AG04449 (cell line): ENCODE measurements at places on chromosomes 16 and 17.

DNA sequence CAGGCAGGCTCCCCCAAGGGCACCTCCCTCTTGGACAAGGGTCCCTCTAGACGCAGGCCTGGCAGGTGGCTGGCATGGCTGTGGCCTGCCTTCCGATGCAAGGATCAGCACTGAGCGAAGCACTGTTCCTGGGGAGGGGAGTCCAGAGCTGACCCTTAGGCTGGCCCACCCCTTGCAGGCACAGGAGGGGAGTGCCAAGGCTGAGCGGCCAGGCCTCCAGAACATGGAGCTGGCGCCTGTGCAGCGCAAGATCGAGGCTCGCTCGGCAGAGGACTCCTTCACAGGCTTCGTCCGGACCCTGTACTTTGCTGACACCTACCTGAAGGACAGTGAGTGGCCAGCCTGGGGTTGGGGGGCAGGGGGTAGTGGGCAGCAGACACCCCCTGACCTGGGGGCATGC, 16.8 kb upstream of the MYO15B start:
- no peak for DNase-seq

DNA sequence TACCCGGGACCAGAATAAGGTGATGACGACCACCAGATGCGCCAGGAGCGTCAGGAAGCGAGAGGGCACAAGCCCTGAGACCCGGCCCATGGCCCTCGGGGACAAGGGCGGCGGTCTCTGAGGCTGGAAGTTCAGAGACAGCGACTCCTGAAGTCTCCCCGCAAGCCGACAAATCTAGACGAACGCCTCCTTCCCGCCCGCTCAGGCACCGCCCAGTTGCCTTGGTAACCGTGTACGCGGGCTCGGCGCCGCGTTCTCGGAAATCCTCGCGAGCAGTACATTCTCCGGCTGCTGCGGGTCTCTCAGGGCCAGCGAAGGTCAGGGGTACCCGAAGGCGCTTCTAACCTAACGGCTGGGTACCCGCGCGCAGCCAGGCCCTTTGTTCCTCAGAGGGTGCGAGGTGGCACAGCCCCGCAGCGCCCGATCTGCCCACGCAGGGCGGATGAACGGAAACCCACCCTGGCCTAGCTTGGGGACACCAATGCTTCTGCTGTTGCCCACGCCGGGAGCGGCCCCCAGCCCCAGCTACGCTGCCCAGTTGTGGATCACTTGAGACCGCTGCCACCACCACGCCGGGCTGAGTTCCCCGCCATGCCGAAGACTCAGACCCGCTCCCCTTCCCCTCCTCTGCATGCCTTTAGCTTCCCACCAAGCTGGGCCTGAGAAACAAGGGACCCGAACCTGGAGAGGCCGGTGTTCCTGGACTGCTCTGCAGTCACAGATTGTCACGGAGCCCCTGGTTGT, at the start of gene TMEM107:
TSS of gene TMEM107 (minus strand) at position 184 of the 744 bp plus-strand sequence. CDS start at position 90, 94 bp downstream.
- no peak for DNase-seq

- DNase-seq, result no peak
Observed at GRCh38 chr17:37691807-37692206, 48.6 kb upstream of the DDX52 start.

DNA sequence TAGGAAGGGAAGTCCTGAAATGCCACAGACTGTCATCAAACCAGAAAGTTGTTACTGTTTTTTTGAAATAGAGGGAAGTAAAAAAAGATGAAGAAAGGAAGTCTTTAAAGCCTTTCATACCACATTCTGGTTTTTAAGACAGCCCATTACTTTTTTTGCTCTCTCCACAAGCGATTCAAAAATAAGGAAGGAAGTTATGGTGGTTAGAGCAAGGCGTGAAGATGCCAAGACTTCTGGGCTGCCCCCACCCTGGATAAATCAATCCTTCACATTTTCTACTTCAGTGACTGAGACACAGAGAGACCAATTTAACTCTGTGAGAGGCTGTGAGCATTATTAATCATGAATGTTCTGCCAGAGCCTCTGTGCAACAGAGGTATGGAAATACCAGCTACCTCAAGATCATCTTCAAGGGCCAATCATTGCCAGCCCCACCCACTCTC, 82.3 kb upstream of the BCAR1 start:
- DNase-seq, result no peak

DNA sequence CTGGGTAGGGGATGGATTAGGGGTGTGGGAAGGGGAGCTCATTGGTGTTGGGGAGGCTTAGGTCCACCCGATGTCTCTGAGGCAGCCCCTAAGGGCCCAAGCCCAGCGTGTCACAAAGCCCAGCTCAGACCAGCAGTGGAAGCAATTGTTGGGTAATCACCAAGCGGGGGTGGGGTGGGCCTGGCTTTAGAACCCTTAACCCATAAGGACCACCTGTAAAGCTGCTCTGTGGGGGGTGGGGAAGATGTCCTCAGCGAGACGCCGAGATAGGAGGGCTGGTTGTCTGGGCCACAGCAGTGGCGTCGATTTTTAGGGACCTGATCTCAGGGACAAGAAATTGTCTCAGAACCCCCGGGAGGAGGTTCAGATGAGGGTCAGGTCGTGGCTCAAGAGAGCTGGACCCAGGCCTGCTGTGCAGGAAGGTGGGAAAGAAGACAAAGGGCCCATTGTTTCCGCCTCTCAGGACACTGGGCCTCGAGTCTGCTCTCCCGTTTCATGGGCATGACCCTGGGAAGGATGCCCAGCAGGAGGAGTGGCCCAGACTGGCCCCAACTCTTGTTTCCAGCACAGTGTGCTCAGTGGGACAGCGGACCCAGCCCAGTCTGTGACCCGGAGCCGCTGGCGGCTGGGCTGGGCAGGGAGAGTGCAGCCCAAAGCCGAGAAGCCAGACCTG, 15.9 kb downstream of the ST6GALNAC2 start:
- no peak for DNase-seq

GRCh38 chr17:10075919-10076318, 122.5 kb downstream of the GAS7 start:
- no peak for DNase-seq

DNA sequence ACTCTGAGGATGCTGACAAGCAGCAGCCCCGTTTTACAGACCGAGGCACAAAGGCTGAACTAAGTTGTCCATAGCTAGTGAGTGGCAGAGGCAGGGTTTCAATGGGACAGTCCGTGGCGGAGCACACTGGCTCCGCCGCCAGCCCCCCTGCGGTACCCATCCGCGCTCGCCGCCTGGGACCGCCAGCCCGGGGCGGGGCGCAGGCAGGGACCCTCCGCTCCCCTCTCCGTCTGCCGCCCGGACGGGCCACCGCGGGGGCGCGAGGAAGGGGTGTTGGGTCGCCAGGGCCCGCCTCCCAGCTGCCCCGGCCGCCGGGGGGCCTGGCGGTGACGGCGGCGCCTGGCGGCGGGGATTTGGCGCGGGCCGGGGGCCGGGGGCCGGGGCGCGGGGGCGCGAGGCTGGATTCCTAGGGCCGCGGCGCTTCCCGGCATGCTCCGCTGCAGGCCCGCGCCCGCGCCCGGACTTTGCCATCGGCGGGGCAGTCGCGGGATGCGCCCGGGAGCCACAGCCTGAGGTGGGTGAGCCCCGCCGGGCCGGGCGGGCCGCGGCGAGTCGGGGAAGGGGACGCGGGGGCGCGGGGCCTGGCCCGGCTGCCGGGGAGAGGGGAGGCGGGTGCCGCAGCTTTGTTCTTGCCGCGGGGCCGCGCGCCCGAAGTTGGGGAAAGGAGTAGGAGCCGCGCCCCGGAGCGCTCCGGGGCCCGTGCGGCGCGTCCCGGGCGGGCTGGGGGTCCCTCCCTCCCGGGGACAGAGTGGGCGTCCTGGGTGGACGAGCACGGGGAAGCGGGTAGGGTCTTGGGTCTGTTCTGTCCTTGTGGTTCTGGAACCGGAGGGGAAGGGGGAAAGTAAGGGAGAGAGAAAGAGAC, at the start of gene TMEM98:
TSS of gene TMEM98 (plus strand) at position 430 of the 862 bp plus-strand sequence. CDS start 3,376 bp downstream, outside the sequence.
- no peak for DNase-seq

- DNase-seq, result no peak
Observed at GRCh38 chr17:40431231-40431602, 12.0 kb upstream of the IGFBP4 start.

- DNase-seq, result no peak
Observed at GRCh38 chr17:45398800-45399199, 33.9 kb downstream of the ARHGAP27 start.

DNA sequence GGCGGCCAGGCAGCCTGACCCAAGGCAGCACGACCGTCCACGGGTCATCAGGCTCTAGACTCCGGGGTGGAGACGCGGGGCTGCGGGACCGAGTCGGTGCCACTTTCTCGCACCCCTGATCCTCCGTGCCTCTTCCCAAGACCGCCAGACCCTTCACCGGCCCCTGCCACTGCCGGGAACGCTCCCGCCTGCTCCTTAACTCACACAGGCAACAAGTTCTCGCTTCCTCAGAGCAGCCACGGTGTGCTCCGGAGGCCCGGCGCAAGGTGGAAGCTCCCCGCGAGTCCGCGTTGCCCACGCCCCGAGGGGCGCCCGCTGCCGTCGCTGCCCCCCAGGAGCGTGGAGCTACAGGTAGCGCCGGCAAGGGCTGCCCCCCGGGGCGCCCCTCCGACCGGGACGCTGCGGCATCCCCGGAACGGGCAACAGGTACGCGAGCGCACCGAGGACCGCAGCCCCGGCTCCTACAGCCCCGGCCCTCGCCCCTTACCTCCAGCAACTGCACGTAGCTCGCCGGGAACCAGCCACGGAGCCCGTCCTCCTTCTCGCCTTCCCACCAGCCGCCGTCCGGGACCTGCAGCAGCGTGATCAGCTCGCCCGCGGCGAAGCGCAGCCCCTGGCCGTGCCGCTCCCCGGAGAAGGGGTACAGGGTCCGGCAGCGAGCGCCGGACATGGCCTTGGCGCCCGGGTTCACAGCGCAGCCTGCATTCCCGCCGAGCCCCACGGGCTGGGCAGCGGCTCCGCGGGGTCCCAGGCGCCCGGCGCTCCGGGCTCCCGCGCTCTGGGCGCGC, 491 bp downstream of the GAS7 start:
- no peak for DNase-seq

DNA sequence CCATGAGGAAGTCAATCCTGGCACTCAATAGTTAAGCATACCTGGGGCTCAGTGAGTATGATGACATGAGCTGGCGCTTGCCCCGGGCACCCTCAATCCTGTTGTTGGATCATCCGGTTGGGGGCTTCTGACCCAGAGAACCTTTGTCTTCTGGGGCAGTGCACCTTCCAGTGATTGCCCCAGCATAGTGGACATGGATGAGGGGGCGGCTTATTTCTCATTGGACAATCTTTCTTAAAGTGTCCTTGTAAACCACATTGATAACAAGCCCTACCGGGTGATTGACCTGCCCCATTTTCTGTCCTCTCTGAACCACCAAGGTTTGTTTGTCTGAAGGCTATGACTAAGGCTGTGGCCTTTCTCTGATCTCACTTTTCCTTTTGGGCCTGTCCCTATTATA, 18.2 kb downstream of the IGSF6 start:
- no peak for DNase-seq

- DNase-seq, result no peak
Observed at GRCh38 chr17:51833045-51833444, 325.5 kb downstream of the CA10 start.

GRCh38 chr16:634051-634670, 1.9 kb downstream of the METTL26 start:
- no peak for DNase-seq

- no peak for DNase-seq
Observed at GRCh38 chr16:49000594-49000993, 281.0 kb downstream of the CBLN1 start.

DNA sequence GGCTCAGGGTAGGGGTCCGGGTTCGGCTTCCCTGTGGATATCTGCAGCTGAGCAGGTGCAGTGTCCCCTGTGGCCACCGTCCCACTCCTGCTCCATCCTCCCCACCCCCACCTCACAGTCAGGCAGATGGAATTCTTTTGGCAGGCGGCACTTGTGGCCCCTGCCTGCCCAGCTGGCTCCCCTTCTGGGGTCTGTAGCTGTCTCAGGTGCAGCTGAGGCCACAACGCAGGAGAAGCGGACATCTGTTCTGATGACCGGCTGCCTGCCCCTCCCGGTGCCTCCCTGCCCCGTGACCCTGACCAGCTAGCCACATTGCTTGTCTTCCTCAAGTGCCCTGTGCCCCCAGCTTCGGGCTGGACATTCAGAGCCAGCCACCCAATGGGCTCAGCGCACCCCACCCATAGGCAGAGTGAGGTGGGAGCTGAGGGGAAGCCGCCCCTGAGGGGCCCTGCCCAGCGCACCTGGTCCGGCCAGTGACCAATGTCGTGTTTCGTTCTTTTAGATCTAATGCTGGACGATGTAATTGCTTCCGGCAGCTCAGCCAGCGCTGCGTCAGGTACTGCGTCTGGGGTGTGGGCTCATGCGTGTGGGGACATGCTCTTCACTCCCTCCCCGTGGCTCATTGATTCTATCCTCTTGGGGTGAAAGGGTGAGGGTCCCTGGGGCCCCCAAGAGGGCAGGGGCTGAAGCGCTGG, 25.2 kb upstream of the ABCC3 start:
- DNase-seq, result no peak

DNA sequence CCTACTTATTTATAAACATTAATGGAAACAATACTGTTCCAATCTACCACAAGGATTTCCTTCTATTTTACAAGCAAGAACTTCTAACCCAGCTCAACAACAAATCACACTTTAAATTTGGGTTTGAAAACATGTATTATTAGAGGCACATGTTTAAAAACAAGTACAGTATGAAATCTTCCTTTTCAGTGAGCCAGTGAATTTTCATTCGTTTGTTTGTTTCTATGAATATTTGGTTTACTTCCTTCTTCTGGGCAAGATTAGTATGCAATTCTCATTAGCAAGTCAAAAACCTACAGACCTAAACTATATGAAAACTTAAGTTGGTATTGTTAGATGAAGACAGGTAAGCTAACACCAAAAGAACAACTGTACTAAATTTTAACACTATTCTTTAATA, 25.7 kb downstream of the SLFN12 start:
- DNase-seq, result no peak

GRCh38 chr16:7366041-7366440, 33.4 kb downstream of the RBFOX1 start:
- no peak for DNase-seq

GRCh38 chr17:61464130-61464842, 12.1 kb downstream of the TBX4 start:
- DNase-seq, result no peak

GRCh38 chr16:89443727-89444084, 46.7 kb downstream of the ANKRD11 start:
- no peak for DNase-seq

GRCh38 chr16:24018485-24018884, 182.7 kb downstream of the PRKCB start:
- DNase-seq, result no peak

DNA sequence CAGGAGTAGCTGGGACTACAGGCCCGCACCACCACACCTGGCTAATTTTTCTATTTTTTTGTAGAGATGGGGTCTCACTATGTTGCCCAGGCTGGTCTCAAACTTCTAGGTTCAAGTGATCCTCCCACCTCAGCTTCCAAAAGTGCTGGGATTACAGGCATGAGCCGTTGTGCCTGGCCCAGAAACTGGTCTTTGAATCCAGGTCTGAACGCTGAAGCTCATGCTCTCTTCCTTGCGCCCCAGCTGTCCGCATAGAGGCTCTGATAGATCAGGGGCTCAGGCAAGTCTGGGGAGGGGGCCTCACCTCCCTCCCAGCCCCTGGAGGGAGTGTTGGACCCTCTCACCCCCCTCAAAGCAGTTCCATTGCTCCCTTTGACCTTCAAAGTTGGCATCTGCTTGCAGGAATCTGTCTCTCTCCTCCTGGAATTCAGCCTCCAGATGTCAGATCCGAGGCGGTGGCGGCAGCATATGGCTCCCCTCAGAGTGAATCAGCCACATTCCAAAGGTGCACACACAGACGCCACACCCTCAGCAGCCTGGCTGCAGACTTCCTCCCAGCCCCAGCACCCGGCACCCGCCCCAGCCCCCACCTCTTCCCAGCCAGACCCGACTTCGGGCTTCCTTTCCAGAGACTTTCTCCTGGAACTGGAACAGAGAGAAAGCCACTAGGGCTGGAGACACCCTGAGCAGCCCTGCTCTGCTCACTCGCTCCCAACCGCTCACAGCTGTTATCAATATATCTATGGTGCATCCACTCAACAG, 16.9 kb upstream of the GLIS2 start:
- DNase-seq, result no peak

- no peak for DNase-seq
Observed at GRCh38 chr17:10927712-10928111, 89.8 kb upstream of the PIRT start.
